ENCODE measurements at places on chromosomes 1 and 21. TPM values are rescaled to one million over a fixed set of nuclear protein-coding genes. Genes with fewer than 3 reads are reported as not detected.

CD48 gene
- total RNA-seq: 21.0 TPM

LAD1 gene
- not detected for total RNA-seq

CAMK1G gene
- total RNA-seq: not detected

SYTL1 gene
- 4.3 TPM for total RNA-seq

TFF1 gene
- total RNA-seq: not detected

KMO gene
- 1.9 TPM for total RNA-seq

KPRP gene
- not detected for total RNA-seq

BRINP2 gene
- total RNA-seq: 0.48 TPM

CLCNKB gene
- total RNA-seq: 2.2 TPM

UTP25 gene
- total RNA-seq: 9.6 TPM

ABCG1 gene
- total RNA-seq: 9.8 TPM

OR10J1 gene
- not detected for total RNA-seq

KRTAP21-1 gene
- total RNA-seq: not detected

SMIM1 gene
- not detected for total RNA-seq

ADAM30 gene
- total RNA-seq: not detected

FMO2 gene
- 40.6 TPM for total RNA-seq

TCEA3 gene
- total RNA-seq: 5.0 TPM

MYBPHL gene
- not detected for total RNA-seq

RBP7 gene
- 396 TPM for total RNA-seq

GFI1 gene
- total RNA-seq: 0.93 TPM

TRIM46 gene
- total RNA-seq: 1.1 TPM

A3GALT2 gene
- total RNA-seq: not detected

EPHA2 gene
- 41.2 TPM for total RNA-seq

C2CD2 gene
- total RNA-seq: 88.3 TPM

CRYBG2 gene
- total RNA-seq: not detected

PTGFR gene
- total RNA-seq: 0.48 TPM

OXCT2 gene
- total RNA-seq: 0.24 TPM

HIVEP3 gene
- 9.3 TPM for total RNA-seq

TFB2M gene
- 7.7 TPM for total RNA-seq

NTMT2 gene
- not detected for total RNA-seq

LCE1D gene
- not detected for total RNA-seq

LCE2C gene
- not detected for total RNA-seq

TMPRSS2 gene
- not detected for total RNA-seq

DCDC2B gene
- total RNA-seq: not detected

IFI6 gene
- total RNA-seq: 85.4 TPM

PADI2 gene
- 1.6 TPM for total RNA-seq

ZNF670 gene
- 3.2 TPM for total RNA-seq

FMO4 gene
- total RNA-seq: 1.9 TPM

LRRC53 gene
- not detected for total RNA-seq

SEMA4A gene
- 4.1 TPM for total RNA-seq

HEYL gene
- total RNA-seq: 3.3 TPM

UMODL1 gene
- not detected for total RNA-seq

GSTM1 gene
- total RNA-seq: not detected

ZNF281 gene
- 15.9 TPM for total RNA-seq

IL20 gene
- total RNA-seq: not detected

MAEL gene
- not detected for total RNA-seq

AJAP1 gene
- total RNA-seq: 0.46 TPM

BEND5 gene
- total RNA-seq: not detected
